Effector memory CD4-positive, alpha-beta T cell (primary cell): ENCODE measurements at places on chromosomes 1 and 21.
A peak's percentile ranks its signal among the peaks of the same experiment; 100 is the strongest.

DNA sequence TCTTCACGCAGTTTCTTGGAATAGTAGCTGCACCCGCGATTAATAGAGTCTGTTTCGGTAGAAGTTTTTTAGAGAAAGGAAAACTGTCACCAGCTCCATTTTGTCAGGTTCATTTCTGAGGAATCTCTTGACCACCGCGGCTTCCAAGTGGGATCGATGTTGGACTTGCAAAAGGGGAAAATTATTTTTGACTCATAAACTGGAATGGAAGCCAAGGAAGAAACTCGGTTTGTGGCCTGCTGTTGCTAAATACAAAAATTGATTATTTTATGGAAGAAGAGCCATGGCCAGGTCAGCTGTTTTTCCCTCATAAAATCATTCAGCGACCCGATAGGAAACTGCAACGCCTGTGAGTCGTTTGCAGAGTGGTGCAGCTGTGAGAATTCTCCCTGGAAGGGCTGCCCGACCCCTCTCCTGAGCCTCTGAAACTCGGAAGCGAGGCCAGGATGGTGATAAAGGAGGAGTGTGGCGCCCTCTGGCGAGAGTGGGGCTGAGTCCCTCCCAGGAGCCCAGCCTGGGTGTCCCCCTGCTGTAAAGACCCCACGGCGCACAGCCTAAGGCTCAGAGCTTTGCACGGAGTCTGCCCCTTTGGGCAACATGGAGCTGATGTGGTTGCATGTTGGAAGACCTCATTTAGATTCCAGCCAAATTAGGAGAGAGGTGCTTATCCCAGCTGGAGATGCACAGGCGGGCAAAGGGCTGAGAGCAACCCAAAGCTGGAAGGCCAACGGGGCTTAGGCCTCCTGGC lies 83.6 kb upstream of the SLC25A33 start:
- peak; percentile 28 for DNase-seq

GRCh38 chr1:115241309-115241708 lies 96.7 kb downstream of the NGF start:
- no peak for DNase-seq

DNA sequence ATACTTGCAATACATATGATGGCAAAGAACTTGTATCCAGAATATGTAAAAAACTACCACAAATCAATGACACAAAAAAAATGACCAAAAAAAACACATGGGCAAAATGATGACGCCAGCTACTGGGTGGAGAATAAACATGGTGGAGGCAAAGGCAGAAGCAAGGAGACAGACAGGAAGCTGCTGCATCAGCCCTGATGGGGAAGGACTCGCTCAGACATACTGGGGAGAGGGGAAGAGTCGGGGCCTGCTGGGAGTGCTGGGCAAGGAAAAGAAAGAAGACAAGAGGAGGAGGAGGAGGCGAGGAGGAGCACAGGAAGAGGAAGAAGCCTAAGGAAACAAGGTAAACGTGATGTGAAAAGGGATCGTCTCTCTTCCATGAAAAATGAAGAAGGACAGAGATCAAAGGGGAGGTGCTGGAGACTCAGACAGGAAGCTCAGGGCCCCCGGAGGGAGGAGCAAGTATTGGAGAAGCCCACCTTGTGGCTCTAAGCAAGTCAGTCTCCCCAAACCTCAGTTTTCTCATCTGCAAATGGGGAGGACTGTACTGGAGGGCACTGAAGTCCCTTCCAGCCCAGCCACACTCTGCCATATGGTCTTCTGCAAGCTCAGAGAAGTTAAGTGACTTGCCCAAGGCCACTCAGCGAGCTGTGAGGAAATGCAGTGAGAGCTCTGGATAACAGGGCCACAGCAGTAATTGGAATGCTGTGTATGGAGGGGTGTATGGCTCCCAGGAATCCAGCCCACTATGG lies 24.2 kb downstream of the OLFML2B start:
- no peak for DNase-seq

DNA sequence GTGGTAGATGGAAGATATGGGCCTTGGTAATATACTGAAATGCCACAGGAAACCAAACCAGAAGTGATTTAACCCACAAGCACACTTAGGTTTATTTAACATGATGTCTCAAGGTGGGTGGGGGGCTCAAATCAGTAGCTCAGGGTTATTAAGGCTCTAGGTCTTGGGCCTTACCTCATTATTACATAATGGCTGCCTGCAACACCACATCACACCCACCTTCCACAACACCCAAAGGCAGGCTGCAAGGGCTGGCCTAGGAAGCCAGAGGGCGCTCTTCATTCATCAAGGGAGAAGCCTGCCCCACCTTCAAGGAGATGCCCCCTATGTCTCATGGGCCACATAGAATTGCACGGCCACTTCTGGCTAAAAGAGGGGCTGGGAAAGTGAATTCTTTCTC lies 6.0 kb downstream of the TFF1 start:
- no peak for DNase-seq

DNA sequence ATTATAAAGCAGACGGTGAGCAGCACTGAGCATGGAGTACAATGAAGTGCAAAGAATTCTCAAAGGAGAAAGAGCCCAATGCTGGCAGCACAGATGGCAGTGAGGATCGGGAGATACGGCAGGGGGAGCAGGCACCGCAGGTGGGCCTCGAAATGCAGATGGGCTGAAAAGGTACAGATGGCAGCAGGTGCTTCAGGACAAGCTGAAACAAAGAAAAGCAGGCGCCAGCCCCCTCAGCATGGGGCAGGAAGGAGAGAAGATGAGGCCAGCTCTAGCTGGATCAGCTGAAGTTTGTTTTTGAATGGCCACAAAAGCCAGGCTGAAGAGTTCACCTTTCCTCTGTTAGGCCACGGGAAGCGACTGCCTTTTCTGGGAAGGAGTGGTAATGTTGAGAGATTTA lies 7.7 kb downstream of the CFAP298 start:
- no peak for DNase-seq

DNA sequence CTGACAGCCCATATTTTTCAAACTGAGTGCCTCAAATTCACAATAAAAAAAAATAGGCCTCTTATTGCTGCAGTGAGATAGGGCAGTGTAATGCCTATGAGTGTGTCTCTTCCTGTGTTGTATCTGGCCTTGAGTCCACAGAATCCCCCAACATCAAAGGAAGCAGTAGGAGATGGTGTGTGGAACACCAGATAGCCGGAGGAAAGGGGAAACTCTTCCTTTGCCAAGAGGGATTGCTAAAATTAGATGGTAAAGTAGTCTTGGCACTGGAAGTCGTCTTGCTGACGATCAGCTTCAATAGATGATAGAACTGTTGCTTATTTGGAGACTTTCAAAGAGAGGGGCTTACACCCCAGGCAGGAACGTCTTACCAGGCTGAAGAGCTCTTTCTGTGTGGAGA lies 51.8 kb downstream of the RUNX1 start:
- DNase-seq, result no peak

- no peak for DNase-seq
These were observed 58.6 kb downstream of the RPRD2 start for GRCh38 chr1:150422541-150422940.

DNA sequence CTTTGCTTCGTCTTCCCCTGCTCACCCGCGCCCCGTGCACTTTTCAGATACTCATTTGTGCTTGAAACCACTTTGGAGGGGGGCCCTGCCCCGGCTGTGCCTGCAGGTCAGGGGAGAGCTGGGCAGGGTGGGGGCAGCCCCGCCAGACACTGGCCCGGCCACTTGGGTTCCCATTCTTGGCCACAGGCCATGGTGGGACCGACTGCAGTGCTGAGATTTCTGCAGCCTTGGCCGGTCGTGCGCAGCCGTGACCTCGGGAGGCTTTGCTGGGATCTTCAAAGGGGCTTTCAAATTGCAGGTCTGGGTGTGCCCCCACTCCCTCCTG lies 54.5 kb upstream of the TTC34 start:
- DNase-seq, result no peak

DNA sequence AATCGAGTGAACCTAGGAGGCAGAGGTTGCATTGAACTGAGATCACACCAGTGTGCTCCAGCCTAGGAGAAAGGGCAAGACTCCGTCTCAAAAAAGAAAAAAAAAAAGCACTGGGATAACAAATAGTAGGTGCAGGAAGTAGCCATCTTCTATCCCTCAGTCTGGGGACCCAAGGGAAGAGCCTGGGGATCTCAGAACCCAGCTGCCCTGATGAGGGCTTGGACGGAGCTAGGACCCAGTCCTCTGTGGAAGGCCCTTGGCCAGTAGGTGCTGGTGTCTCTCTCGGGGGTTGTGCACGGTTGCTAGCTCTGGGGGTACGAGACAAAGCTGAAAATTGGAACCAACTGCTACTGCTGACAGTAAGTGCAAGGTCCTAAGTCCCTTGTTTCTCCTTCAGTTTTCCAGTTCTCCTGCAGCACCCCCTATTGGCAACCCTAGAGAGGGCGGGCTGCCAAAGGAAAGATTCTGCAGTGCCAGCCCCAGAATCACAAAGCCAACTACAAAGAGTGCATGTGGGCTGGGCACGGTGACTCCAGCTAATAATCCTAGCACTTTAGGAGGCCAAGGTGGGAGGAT lies 57.6 kb upstream of the KIF1B start:
- no peak for DNase-seq

DNA sequence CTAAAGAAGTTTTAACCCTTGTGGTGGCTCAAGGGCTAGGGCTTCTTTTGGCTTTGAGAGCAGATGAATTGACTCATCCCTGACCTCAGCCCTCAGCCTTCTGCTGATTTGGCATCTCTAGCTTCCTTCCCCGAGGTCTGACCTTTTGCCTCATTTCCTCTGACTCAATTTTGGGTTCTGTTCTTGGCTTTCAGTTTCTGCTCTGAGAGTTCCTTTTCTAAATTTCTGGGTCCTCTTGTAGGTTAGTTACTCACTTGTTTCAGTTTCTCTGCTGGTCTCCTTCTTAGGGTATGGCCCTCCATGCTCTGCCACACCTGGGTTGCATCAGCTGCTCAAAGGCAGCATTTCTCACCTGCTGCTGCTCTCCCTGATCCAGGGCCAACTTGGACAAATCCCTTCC lies 19.4 kb downstream of the PDE4B start:
- no peak for DNase-seq

DNA sequence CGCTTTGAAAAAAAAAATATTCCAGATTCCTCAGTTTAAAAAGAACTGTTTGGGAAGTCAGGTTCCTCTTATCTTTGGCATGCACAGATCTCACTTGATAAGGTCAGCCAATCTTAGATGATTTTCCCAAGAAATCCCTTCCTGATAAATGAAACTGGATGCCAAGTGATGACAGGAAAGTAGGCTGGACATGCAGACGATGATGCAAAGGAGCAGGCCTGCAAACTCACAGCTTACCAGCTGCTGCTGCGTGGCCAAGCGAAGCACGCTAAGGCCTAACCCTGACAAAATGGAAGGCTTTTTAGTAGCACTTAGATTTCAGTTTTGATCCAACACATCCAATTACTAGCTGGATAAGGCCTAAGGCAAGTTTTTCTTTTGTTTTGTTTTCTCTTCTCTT lies 10.1 kb downstream of the TADA1 start:
- no peak for DNase-seq

DNA sequence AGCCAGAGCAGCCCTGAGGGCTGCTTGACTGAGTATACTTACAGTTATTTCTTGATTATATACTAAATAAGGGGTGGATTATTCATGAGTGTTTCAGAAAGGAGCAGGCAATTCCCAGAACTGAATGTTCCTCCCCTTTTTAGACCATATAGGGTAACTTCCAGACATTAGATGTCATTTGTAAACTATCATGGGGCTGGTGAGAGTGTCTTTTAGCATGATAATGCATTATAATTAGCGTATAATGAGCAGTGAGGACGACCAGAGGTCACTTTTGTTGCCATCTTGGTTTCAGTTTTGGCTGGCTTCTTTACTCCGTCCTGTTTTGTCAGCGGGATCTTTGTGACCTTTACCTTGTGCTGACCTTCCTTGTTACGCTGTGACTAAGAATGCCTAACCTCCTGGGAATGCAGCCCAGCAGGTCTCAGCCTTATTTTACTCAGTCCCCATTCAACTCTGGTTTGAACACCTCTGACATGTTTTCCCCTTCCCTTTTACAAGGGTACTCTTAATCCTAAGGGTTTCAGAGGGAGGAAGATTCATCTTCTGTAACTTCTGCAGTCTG lies 16.2 kb downstream of the KCTD3 start:
- DNase-seq, result no peak

DNA sequence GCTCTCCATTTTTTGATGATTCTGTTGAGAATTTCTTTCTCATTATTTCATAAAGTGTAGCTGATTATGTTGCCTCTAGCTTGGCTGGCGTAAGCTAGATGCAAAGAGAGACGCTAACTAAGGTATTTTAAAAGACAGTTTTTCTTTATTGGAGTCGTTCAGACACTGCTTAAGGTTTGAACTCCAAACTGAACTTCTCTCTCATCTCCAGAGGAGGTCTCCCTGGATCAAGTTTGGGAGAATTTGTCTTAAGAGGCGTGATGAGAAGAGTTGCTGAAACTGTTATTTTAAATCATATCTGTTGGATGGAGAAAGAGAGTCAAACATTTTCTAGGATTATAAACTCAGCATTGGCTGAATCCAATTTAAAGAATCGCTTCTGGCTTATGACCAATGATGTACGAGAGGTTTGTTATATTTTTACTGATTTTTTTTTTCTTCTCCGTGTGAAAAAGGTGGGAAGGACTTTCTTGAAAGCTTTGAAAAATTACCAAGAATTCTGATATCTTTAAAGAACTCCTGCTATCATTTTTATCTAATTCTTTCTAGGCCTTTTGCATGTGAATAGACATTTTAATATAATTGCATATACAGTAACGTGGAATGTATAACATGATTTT lies 34.0 kb downstream of the MAP3K7CL start:
- DNase-seq, result no peak

DNA sequence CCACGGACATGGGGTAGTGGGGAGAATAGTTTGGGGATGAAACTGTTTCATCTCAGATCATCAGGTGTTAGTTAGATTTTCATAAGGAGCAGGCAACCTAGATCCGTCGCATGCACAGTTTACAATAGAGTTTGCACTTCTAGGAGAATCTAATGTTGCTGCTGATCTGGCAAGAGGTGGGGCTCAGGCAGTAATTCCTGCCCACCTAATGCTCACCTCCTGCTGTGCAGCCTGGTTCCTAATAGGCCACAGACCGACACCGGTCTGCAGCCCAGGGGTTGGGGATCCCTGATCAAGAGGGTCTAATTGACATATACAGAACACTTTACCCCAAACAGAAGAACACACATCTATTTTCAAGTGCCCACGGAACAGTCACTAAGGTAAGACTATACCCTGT lies 275.1 kb downstream of the PTPRU start:
- no peak for DNase-seq

- DNase-seq, result no peak
These were observed 41.3 kb downstream of the TBX19 start for GRCh38 chr1:168321945-168322344.

- no peak for DNase-seq
These were observed 411.1 kb downstream of the PRDM2 start for GRCh38 chr1:14111121-14111520.

GRCh38 chr1:94660994-94661393 lies 119.4 kb upstream of the F3 start:
- no peak for DNase-seq
